ENCODE measurements at places on chromosomes 16 and 17.

DNA sequence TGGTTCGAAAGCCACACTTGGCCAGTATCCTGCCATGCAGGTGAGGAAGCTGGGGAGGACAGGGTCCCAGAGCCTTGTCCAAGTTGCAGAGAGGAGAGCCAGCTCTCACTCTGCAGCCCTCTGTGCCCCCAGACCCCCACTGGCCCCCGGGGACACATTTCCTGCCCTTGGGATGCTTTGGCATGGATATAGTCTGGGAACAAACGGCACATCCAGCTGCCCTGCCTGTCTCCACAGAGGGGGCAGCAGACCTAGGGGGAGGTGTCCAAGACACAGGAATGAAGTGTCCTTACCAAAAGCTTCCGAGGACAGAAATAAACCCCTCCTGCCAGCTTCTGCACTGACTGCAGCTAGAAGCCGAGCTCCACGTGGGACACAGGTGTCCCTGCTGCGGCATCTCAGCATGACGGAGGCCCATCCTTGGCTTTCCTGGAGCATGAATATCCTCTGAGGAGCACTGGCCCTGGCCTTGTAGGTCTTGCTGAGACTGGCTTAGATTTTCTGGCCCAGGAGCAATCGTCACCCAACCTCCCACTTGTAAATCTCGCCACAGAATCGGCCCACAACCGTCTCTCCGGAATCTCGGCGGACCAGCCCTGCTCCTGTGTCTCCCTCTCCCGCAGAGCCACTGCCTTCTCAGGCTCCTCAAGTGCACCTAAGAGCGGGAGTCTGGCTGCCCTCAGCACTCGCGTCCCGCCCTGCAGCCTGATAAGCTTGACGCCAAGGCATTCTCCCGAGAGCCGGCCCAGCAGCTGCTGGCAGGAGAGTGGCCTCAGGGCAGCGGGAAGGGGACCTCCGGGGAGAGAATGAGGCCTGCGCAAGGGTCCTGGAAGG, 1.1 kb upstream of the CAPN15 start:
- DNase-seq: no peak

DNA sequence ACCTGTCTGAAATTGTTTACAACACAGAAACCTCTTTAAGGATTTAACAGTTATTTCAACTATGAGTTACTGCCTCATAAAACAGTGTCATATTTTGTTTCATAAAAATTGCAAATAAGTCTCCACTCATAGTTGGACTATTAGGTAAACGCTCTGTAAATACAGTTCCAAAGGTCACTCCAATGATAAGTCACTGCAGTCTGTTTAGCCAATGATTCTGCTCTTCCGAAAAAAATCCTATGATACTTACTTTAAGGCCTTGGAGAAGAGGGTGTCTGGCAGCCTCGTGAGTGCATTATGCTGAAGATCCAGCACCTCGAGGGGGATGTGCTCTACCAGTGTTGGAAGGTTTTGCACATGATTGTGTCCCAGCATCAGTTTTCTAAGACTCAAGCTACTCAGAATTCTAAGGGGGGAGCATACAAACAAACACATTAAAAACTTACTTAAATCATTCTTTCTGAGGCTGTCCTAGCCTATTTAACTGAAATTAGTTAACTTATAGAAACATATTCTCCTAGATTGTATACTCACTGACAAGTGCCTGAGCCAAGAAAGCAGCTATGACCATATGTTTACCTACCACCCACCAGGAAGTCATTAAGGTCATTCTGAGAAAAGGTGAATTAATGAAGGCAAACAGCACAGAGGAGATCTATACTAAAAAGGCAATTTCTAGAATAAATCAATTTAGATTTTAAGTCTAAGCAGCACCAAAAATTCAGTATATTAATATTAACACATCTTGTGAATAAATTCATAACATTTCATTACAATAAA, 41.1 kb downstream of the MARVELD3 start:
- no peak for DNase-seq

DNA sequence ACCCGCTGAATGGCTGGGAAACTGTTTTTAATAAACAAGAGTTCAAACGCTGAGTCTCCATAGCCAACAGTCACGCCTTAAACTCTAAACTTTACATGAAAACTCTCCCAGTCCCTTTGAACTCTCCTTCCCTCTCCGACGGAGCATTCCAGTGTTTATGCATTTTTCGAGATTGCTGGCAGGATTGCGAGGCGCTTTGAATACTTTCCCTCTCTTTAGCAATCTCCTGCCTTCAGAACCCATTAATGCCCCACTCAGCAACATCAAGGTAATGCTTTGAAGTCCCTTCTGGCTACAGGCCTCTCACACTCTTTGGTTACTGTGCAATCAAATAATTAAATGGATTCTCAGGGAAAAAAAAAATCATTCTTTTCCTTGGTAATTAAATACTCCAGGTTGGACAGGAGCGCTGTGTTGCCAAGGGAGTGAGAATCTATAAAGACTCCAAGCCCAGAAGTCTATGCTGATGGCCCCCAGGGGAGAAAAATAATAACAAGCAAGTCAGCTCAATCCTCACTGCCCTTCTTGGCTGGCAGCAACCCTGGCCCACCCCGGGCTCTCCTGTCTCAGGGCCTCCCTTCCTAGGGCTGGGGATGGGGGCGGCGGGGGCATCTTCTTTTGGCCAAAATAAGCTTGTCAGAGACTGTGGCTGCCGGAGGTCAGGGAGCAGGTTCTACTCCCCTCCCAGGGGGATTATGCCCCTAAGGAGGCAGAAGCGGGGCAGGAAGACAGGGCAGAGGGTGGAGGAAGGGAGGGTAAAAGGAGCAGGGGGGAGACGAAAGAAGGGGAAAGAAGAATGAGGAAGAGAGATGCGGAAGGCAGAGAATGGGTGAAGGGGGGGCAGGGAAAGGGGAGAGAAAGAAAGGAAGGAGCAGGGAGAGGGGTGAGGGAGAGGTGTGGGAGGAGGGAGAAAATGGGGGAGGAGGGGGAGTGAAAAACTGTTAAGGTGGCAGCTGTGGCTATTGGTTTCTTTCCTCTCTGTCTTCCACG, 45.2 kb downstream of the AXIN2 start:
- DNase-seq: no peak

GRCh38 chr17:33944412-33944811, 310.7 kb upstream of the CCL2 start:
- no peak for DNase-seq

GRCh38 chr16:72371307-72372086, 199.5 kb upstream of the PMFBP1 start:
- DNase-seq: peak; percentile 97

DNA sequence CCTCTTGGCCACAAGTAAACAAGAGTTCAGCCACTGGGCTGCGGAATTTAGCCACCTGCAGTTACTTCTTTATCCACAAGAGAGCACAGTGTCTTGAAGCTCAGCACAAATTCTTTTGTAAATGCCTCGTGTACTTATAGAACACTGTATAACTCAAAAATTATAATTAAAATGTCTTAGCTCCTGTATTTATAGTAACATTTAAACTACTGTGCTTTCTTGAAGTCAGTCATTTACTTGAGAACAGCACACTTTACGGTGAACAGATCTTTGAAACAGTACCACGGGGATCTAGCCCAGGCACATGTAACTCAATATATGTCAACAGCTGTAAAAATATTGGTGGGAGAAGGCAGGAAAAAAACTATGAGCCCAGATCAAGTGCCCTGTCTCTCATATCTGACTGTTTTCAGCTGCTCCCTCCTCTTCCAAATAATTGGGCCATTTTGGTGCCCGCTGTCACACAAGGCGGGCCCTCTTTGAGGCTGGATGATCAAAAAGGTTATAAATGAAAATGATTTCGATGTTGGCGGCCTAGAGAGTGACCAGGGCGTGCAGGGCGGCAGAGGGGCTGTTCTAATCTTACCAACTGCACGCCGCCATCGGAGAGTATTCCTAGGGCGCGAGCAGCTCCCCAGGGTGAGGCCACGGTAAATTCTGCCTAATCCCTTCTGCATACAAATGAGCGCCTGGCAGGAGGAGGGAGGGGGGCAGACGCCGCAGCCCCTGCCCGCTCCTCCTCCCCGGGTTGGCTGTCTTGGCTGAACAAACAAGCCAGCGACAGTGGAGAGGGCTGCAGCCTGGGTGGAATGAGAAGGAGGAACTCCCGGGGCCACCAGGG, 183.2 kb downstream of the C16orf78 start:
- peak; percentile 47 for DNase-seq

DNA sequence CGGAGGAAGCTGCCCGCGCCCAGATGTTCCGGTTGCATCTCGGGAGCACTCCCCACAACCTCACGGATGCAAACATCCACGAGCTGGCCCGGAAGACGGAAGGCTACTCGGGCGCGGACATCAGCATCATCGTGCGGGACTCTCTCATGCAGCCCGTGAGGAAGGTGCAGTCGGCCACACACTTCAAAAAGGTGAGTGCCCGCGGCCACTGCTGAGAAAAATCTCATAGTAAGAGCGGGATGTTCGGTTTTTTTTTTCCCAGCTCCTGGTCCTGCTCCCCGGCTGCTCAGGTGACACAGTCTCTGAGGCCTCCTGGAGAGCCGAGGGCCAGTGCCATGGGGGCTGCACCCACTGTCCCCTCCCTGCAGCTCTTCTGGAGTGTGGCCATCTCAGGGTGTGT, 9.3 kb downstream of the PDF start:
- no peak for DNase-seq

DNA sequence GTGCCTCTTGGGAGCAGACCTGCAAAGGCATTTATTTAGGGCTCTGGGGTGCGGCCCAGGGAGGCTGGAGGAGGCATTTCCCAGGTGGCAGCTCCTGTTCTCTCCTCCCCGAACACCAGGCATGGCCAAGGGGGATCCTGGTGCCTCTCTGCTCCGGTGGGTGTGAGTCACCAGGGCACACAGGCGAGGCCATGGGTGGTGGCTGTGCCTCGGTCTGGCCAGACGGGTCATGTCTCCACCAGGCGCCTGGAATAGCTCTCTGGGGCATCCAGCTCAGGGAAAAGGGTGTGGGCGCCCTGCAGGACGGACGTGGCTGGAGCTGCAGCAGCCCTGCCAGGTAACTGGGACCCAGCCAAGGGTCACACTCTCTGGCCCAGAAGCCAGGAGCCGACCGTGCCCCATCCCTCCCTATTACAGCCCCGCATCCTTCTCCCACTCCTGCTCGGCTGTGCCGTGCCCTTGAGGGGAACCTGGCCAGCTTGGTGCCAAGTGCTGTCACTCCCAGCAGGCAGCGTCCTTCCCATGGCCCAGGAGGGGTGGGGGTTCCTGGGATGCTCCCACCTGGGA, 25.8 kb downstream of the SOX8 start:
- DNase-seq: no peak

DNA sequence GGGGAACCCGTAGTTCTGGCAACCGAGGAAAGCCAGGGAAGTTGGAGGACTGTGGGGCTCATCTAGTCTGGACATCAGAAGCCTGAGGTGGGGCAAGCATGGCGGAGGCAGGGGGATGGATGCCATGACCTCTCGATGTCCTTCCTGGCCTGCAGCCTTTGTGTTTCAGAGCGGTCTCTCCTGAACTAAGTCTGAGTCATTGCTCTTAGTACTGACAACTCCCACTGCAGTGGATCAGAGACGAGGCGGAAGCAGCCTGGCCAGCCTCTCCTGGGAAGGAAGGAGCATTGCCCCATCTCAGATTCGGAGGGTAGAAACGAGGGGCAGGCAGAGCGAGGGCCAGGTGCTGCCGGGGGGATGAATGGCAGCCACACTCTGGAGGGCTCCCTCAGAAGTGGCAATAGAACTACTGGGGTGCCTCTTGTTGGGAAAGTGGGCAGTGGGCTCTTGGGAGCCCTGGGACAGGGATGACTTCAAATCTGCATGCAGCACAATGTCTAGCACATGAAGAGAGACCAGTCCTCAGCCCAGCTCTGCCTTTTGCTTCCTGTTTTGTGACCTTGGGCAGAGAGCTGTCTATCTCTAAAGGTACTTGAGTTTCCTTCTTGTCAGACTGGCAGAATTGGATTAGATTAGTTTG, 3.6 kb upstream of the STAC2 start:
- DNase-seq: no peak

GRCh38 chr17:57561072-57561861, 183.8 kb downstream of the CCDC182 start:
- DNase-seq: no peak

DNA sequence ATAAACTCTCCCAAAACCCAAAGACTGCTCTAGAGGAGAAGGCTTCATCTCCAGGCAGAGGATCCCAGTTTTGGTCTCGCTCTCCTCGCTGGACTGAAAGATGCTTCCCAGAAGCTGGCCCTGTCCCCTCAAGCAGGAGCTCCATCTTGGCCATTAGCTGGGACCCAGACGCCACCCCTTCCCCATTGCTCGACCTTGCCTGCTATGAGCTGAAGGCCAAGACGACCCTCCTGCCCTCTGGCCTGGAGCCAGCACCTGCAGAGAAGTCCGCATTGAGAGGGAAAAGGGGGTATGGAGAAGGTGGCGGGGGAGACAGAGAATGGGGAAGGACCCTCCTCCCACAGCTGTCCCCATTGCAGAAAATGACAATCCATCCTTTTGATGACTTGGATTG, 3.6 kb upstream of the RCVRN start:
- DNase-seq: no peak

- DNase-seq: no peak
These were observed 9.5 kb upstream of the RASD1 start for GRCh38 chr17:17505610-17506171.

GRCh38 chr17:80031691-80032430, 3.8 kb downstream of the TBC1D16 start:
- no peak for DNase-seq

DNA sequence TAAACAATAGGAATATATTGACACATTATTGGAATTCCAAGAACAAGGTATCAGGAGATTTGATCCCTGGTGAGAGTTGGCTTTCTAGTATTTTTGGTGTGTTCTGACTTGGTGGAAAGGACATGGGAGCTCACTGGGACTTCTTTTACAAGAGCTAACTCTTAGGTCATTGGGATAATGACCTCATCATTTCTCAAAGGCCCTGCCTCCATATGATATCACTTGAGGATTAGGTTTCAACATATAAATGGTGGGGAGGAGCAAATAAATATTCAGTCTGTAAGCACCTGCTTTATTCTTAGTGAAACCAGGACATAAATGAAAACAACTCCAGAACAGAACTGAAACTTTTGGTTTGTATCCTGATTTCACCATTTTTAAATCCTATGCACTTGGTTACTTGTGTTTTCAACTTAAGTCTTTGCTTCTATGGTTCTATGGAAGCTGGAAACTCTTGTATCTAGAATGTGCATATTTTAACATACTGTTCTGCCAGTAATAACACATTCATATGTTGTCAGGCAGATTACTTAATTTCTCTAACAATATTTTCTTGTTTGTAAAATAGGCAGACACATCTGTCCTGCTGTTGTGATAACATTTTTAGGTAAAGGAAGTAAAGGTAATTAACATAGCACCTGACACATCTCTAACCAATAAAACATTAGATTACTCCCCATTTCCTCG, 1527.7 kb upstream of the CDH8 start:
- no peak for DNase-seq

- DNase-seq: peak; percentile 24
These were observed 3.5 kb upstream of the ARMC5 start for GRCh38 chr16:31455601-31456314.

Data from endothelial cell of umbilical vein (primary cell).